ENCODE measurements at places on chromosomes 12 and 14.
A peak's percentile ranks its signal among the peaks of the same experiment; 100 is the strongest.

DNA sequence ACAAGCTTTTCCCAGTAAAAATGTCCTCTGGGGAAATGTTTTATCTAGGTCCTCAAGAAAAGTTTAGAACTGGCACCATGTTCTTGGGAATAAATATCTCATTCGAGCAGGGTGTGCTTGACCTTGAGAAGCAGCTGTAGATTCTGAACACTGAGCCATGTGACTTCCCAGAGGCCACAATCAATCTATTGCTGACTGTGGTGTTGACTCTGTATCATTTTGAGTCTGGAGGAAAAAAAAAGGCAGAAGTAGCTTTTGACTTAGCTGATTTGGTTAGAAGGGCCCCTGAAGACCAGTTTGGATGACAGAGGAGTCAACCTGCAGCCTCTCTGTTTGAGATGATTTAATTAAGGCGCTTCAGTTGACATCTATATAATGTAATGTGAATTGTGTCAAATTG lies 592.4 kb upstream of the SEL1L start:
- no peak for DNase-seq

- no peak for DNase-seq
These were observed 457.0 kb downstream of the ADAMTS20 start for GRCh38 chr12:43094886-43095575.

- no peak for DNase-seq
These were observed 284.7 kb upstream of the PWP1 start for GRCh38 chr12:107400686-107401447.

GRCh38 chr14:69088586-69088985 lies 64.3 kb downstream of the DCAF5 start:
- no peak for DNase-seq

- peak; percentile 48 for DNase-seq
These were observed 40.7 kb upstream of the TMEM263 start for GRCh38 chr12:106914796-106915634.

GRCh38 chr12:131709226-131709625 lies 1.7 kb upstream of the SFSWAP start:
- no peak for DNase-seq

- DNase-seq = no peak
These were observed 6.2 kb downstream of the PGF start for GRCh38 chr14:74949191-74949601.

GRCh38 chr12:94405413-94406116 lies 54.1 kb downstream of the CEP83 start:
- no peak for DNase-seq

DNA sequence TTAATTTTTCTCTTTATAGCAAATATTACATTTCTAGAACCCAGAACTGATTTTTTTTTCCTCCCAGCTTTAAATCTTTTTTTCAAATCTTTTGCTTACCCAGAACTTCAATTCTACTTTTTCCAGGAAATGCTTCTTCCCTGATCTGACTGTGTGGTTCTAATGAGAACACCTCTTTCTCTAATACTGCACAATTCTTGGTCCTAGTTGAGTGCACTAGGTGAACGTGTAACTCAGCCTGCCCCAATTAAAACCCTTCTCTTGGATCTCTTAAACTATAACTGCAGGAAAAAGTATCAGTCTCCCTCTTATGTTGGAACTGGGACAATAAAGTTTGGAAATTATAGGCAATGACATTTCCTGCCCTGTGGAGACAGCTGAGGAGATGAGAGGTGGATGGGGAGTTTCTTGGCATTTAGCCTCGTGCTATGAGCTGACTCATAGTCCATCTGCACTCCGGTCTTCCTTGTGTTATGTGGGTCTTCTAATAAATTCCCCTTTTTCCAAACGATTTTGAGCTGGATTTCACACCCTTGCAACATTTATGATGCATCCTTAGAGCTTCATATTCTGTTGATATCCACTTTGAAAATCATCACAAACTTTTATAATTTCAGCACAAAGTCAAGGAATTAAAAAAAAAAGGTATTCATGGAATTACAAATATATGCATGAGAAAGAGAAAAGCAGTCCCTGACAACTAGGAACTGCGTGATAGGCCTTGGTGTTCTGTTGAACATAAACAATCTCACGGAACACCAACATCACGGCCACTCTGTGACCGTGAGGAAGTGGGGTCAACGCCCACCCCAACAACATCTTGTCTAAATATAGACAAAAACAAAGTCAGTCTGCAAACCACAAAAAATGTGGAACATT lies 52.4 kb downstream of the BRMS1L start:
- DNase-seq = no peak

DNA sequence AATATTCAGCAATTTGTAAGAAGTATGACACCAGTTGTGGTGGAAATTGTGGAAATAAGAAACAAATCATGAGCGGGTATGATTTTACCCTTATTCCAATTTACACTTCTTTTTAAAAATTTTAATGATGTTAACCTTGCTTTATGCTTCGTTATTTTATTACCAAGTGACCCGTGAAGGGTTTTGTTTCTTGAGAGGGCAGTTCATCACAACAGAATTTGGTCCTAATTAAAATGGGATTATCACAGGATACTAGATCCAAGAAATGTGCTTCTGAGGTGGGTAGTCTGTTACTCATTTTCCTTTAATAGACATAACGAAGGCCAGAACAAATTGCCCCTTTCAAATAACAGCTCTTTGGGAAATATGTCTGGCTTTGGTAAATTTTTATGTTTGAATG lies 25.5 kb upstream of the RASSF8 start:
- no peak for DNase-seq

DNA sequence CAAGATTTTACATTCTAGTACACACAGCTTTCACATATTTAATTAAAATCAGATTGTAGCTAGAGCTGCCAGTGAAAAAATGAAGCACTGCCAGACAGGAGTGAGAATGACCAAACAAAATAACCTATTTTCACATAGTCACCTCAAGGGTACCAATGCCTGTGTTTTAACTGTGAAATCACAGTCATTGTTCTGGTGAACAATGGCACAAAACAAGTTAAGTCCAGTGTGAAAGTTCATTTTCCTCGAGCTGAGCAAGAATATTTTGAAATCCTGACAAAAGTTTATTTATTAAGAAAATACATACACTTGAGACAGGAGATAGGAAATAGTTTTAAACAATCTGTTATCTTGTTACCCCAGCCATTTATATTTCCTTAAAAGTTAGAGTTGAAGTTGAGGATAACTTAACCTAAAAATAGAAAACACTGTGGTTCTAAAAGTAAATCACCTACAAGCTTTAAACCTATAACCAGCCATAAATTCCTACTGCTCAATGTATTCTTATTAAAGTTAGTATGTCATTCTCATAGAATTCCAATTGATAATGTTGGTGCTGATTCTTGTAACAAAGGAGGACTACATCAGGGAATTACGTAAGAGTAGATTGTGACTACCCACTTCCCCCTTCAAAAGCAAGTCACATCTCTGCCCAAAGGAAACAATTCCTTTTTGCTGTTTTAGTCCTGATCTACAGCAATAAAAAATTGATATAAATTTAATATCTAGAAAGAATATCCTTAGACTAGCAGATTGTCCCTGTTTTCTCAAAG lies 15.9 kb downstream of the DENND5B start:
- DNase-seq = no peak

GRCh38 chr14:104900639-104901512 lies 23.8 kb upstream of the PLD4 start:
- no peak for DNase-seq

GRCh38 chr12:10554756-10555481 lies 49.2 kb downstream of the EIF2S3B start:
- DNase-seq = no peak

DNA sequence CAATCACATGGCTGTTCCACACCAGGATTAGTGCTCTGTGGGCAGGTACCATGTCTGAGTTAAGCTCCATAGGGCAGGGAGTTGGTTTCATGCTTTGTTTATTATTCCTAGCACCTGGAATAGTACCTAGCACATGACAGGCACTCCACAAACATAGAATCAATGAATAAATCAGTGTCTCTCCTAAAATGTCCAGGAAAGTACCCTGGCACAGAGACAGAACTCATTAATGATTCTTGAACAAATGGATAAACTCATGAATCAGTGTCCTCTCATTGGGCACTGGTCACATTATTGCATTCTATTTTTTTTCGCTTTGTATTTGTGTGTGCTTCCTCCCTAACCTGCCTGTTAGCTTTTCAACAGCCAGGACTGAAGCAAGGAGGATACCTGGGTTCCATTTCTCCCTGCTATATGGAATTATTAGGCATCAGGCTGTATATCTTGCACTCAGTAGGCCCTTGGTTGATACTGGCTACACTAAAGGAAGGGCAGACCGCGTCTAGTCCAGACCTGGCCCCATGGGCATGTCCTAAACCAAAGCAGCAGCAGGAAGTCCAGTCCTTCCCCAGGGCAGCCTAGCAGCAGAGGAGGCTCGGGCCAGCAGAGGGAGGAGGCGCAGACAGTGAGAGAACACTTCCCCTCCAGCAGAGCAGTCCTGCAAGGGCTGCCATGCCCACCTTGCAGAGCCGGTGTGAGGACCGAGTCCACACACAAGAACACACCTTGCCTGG lies 18.4 kb downstream of the HDAC7 start:
- no peak for DNase-seq

DNA sequence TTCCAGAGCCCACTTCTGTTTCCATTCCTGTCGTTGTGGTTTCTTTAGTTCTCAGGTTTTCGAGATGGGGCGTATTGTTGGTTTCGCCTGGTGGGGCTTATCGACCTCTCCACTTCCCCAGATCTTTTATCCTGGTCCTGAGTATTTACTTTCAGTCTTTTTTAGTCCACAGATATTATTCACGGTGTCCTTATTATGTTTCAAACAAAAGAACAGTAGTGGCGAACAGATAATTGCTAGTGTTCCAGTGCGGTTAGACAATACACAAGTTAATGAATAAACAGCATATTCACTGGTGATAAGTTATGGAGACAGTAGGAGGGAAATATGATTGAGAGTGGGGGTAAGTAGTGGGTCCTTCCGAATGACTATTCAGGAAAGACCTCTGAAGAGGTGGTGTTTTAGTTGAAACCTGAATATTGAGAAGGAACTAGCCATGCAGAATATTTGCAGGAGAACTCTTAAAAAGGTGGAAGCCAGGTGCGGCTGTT lies 668 bp downstream of the TMEM260 start:
- no peak for DNase-seq

GRCh38 chr14:37903343-37904191 lies 304.1 kb upstream of the SSTR1 start:
- peak; percentile 47 for DNase-seq

GRCh38 chr14:106790189-106791036 lies 1264.0 kb downstream of the TMEM121 start:
- peak; percentile 86 for DNase-seq

DNA sequence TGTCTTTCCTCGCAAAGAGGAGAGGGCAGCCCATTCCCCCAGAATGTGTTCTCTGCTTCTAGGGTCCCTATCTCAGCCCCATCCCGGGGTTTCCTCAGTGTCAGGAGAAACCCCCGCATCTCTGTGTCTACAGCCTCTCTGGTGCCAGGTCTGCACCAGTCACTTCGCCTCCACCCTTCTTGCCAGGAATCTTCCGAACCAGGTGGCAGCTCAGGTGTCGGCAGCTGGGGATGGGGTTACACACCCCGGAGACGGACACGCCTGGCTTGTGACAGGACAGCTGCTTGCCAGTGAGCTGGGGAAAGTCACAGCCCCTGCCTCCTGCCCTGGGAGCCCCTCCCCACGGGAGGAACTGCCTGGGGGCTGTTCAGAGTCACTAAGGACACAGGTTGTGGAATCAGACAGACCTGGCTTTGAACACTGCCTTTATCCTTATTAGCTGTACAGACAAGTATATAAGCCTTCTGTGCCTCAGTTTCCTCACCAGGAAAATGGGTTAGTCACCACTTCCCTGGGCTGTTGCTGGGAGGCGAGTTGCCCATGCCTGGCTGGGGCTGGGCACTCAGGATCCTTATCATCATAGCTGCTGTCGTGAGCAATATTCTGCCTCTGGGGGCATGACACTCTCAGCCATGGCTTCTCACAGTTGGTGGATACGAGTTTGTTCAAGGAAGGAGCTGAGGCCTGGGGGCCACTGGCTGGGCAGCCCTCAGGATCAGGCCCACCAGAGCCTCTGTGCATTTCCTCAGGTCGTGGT lies 10.8 kb downstream of the HIP1R start:
- DNase-seq = no peak

DNA sequence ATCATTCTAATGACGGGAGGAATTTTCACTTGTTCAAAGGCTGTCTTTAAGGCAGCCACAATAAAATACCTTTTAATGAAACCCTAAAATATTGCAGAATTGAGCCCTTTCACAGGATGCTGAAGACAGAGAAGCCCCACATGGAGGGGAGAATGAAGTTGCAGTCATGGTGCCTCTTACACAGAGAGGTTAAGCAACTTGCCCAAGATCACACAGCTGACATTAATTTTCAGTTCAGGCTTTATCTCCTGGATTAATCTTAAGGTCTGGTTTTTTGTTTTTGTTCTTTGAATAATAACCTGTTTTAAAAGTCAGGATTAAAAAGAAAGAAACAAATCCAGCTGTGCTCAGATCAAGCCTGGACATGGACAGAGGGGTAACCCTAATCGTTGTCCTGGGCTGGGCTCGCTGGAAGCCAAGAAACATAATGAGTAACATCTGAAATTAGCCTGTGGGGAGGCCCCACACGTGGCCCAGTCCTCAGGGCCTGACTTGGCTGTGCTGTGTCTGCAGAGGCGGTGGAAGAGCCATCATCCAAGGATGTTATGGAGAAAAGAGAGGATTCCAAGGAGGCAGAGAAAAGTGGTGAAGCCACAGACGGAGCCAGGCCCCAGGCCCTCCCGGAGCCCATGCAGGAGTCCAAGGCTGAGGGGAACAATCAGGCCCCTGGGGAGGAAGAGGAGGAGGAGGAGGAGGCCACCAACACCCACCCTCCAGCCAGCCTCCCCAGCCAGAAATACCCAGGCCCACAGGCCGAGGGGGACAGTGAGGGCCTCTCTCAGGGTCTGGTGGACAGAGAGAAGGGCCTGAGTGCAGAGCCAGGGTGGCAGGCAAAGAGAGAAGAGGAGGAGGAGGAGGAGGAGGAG lies 8.0 kb downstream of the CHGA start:
- DNase-seq = no peak

- DNase-seq = no peak
These were observed 128.0 kb downstream of the RFLNA start for GRCh38 chr12:124422570-124423523.

DNA sequence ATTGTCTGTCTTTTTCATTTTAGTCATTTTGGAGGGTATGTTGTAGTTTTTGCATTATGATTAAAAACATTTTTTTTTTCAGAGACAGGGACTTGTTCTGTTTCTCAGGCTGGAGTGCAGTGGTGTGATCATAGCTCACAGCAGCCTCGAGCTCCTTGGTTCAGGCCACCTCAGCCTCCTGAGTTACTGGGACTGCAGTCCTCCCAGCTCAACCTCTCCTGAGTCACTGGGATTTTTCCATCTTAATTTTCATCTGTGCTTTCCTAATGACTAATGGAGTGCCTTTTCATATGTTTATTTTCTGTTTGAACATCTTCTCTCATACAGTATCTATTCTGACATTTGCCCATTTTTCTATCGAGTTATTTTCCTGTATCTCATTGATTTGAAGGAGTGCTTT lies 52.6 kb downstream of the DYRK2 start:
- DNase-seq = no peak

DNA sequence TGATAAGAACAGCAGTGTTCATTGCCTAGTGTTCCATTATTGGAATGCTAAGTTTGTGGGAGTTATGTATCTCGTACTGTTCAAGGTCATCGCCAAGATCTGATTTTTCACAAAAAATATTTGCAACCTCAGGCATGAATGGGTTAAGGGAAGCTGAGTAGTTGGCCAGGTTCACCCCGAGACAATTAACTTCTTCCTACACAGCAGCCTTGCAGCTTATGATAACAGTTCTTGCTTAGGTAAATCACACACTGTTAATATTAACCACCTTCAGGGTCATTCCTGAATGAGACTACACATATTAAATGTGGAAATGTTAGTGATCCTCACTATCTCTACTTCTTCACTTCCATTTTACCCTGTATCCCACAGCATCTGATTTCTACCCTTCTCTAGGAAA lies 18.0 kb downstream of the FKBP11 start:
- DNase-seq = no peak

Measured in activated CD4-positive, alpha-beta T cell treated with anti-CD3 and anti-CD28 coated beads, Interleukin-2, Interleukin-4, amounts not matched to agents 100 ng/mL and 50 ng/mL, durations not matched to agents 16 hours and 8 hours (primary cell).